Hematopoietic multipotent progenitor cell treated with erythropoietin and hydrocortisone succinate and interleukin-3 and kit ligand, for 6 days (in vitro differentiated cells): ENCODE measurements at places on chromosomes 12 and 14.

DNA sequence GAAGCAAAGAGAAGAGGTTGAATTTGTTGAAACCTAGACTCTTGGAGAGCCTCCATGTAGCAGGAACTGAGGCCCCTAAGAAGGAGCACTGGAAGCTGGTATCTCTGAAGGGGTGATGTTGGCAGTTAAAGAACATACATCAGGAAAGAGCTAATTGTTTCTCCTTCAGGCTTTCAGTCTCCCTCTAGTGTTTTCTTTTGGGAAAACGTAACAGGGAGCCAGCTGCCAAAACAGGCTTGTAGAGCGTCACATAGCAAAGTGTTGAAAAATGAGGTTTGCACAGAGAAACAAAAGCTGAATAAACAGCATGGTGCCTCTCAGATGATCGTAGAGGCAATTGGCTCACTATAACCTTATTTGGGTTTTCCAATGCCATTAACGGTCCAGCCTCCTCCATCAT, 46.9 kb upstream of the CAND1 start:
- DNase-seq, result peak; percentile 12

- DNase-seq, result no peak
Measured at GRCh38 chr14:96583569-96584041, 81.4 kb downstream of the PAPOLA start.

DNA sequence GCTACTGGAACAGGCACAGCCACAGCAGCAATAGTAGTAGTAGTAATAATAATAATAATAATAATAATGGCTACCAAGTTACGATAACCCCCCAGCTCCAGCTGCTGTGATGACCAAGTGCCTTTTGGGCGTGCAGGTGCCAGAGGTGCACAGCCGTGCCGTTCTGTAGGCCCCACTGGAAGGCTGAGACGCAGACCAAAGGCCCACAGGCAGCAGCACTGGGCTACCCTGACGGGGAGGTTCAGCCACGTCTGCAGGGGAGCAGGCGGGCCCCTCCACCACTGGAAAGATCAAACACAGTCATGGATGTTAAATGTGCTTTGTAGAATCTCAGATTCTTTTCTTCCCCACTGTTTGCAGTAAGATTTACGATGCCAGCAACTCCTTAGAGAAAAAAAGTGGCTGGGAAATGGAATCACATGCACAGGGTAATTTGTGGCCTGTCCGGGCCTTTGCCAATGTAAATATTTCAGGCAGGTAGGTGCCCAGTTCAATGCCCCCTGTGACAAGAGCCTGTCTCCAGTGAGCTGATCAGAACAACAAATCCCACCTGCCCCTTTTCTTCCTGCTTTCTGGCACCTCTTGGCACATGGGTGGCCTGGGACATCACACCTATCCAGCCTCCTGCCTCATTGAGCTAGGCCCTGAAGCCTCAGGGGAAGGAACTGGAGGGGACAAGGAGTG, 32.6 kb downstream of the CCDC85C start:
- DNase-seq, result no peak

DNA sequence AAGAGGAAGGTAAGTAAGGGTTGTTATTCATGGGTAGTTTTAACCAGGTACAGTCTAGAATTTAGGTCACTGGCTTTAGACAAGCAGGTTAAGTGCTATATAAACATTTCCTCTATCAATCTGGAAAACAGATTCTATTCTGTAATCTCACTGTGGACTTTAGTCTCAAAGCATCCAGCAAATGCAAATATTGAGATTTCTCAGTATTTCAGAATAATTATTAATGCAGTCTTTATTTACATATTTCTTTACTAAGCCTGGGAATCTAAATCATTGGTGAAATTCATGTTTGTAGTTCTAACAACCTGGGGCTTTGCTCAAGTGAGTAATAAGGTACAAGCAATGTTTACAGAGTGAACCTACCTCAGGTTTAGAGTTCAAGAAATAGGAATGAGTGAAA, 61.9 kb downstream of the SLC41A2 start:
- DNase-seq, result no peak

GRCh38 chr12:14982991-14983390, 10.1 kb downstream of the PDE6H start:
- DNase-seq, result no peak

GRCh38 chr12:1171657-1172408, 180.8 kb downstream of the ERC1 start:
- peak; percentile 24 for DNase-seq

GRCh38 chr14:105351920-105352851, 37.6 kb downstream of the PACS2 start:
- peak; percentile 96 for DNase-seq

DNA sequence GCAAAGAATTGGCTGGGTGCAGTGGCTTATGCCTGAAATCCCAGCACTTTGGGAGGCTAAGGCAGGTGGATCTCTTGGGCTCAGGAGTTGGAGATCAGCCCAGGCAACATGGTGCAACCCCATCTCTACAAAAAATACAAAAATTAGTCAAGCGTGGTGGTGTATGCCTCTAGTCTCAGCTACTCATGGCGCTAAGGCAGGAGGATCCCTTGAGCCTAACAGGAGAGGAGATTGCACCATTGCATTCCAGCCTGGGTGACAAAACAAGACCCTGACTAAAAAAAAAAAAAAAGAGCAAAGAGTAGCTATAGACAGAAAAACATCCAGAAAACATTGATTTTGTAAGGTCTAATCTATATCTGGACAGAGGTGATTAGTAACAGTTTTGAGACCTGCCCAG, 25.0 kb downstream of the KIF21A start:
- no peak for DNase-seq

DNA sequence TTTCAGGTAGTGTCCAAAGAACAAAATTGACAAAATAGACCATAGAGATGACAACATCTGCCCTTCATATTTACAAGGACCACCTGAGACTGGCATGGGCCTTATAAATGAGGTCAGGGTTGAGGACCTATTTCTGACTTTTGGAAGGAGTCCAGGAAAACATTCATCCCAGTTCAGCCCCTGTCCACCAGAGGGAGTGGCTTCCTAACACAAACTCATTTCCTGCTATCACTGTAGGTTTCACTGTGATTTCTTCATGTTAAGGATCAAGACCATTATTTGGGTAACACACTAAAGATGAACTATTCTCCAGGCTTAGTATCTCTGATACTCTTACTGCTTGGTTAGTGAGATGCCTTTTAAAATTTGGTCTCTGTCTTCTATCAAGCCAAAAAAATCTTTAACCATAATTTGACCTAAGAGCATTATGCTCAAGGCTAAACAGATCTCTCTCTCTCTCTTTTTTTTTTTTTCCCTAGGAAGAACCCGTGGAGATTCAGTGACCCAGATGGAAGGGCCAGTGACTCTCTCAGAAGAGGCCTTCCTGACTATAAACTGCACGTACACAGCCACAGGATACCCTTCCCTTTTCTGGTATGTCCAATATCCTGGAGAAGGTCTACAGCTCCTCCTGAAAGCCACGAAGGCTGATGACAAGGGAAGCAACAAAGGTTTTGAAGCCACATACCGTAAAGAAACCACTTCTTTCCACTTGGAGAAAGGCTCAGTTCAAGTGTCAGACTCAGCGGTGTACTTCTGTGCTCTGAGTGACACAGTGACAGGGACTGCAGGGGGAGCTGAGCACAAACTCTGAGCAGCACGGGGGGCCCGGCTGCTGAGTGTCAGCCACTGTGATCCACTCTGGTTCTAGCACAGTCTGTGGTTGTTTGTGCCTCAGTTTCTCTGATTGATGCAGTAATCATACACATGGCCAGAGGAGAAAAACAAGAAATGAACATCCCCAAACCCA, 267.6 kb upstream of the OR4E1 start:
- peak; percentile 69 for DNase-seq

DNA sequence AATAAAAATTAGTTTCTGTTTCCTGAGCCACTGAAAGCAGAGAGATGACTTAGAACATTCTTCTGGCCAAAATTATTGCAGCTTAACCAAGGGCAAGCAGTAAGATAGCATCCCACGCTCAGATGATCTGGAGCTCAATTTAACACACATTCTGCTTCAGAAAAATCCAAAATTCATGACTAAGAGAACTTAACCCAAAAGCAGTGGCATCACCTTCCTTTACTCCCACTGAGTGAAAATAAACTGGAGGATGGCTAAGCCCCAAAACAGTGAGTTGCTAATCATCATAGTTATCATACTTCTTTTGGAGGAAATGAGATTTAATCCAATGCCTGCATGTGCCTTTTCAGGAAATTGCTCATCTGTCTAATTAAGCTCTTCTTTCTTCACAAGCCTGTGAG, 195.4 kb downstream of the DUSP6 start:
- no peak for DNase-seq

- no peak for DNase-seq
Measured at GRCh38 chr12:129651951-129652350, 251.9 kb downstream of the TMEM132D start.

GRCh38 chr12:26125400-26126339, 833 bp upstream of the BHLHE41 start:
- peak; percentile 35 for DNase-seq

GRCh38 chr12:25808604-25809003, 149.9 kb upstream of the RASSF8 start:
- no peak for DNase-seq

DNA sequence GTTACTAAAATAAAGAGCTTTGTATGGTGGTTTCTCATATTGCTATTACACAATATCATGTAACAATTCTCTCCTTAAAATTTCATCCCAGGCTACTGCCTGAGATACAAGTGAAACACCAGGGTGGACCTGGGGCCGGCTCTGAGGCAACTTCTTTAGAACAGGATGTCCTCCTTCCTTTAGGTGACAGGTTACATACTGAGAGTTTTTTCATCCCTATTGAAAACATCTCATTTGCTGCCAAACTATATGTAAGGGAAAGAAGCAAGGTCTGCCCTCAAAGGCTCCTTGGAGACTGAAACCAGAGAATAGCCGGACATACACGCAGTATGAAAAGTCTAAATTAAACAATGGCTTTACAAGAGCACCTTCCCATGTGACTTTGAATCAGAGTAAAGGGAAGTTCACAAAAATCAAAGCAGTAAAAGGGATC, 139.9 kb downstream of the DUSP6 start:
- no peak for DNase-seq

GRCh38 chr12:49680075-49680474, 27.1 kb downstream of the FMNL3 start:
- no peak for DNase-seq

DNA sequence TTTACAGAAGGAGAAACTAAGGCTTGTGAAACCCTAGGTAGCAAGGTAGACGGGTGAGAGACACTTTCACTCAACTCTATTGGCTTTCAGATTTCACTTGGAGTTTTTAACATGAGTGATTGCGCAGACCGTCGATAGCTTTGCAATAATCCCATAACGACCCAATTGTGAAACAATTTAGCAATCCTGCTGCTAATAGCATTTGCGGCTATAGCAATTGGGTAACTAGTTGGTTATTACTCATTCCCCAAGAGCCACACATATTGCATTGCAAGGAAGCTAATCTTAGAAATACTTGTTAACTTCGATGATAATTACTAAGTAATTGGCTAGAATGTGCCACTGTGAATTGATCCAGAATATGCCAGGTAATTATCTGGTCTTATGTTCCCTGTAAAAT, 159.9 kb upstream of the NOS1 start:
- peak; percentile 3 for DNase-seq

- DNase-seq, result no peak
Measured at GRCh38 chr12:94584377-94584776, 66.0 kb downstream of the TMCC3 start.

GRCh38 chr14:86050757-86051156, 520.8 kb downstream of the FLRT2 start:
- no peak for DNase-seq

GRCh38 chr12:22658214-22658613, 33.2 kb downstream of the ETNK1 start:
- no peak for DNase-seq

DNA sequence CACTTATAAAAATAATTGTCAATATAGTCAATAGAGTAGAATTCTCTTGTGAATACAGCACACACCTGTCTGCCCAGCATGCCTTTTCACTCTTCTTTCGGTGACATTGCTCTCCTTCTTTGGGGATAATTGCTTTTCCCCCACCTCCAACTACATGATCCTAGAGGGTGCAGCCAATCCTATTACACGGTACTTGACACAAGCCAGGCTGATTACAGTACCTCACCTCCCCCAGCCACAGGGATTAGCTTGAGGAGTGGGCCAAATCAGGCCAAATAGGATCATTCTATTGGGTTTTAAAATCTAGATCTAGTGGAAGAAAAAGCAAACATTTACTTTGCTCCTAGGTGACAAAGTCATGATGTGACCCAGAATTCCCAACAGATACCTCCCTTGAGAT, 16.8 kb upstream of the NFYB start:
- no peak for DNase-seq

GRCh38 chr12:46815809-46816208, 10.0 kb downstream of the SLC38A4 start:
- no peak for DNase-seq

GRCh38 chr12:29783773-29784666, at the start of gene TMTC1:
Gene TMTC1 (minus strand): TSS chr12:29783942. CDS start chr12:29783751, 191 bp downstream.
- DNase-seq, result no peak

- DNase-seq, result no peak
Measured at GRCh38 chr12:27539191-27539631, 15.2 kb downstream of the PPFIBP1 start.

- DNase-seq, result peak; percentile 71
Measured at GRCh38 chr12:68236421-68237059, 10.9 kb upstream of the IL26 start.

DNA sequence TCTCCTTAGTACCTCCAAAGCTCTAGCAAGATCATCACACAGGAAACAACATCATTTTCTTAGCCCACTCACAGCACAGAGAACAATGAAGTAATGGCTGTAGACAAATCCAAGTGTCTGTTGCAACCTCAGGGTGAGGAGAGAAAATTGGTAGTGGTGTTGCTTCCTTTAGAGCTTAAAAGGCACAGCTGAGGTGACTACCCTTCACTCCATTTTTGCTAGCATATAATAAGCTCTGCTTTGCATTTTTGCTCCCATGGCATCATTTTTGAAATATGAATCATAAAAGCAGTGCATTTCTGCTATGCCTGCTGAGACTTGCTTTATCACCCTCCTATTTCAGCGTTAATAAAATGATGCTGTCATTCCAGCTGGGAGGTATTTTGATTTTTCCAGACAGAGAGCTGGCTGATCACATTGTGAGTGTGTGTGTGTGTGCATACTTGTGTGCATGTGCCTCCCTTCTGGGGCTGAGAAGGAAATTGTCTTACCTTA, 18.5 kb upstream of the PCNX1 start:
- peak; percentile 26 for DNase-seq

DNA sequence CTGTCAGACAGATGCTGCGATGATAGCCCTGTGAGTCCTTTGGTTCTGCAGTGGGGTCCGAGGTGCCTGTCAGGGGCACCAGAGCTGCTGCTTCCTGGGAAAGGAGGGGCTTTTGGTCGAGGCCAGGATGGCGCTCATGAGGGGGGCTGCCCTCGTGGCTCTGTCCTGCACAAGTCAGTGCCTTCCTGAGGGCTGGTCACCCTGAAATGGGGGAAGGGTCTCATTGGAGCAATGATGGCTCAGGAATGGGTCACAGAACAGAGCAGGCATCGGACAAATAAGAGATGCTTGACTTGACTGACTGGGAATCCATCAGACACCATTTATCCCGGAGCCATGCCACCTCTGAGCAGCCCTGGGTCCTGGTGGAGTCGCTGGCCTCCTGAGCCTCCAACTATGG, 121.9 kb downstream of the ADGRD1 start:
- DNase-seq, result no peak
